Psoas muscle (tissue), 8 donors: ENCODE measurements at places on chromosomes 16 and 17. TPM values are rescaled to one million over a fixed set of nuclear protein-coding genes. Genes with fewer than 3 reads are reported as not detected.

Gene GRIN2A
- 0.62 TPM for total RNA-seq

Gene MEOX1
- 6.5 TPM for total RNA-seq

Gene NTN1
- total RNA-seq: 2.1 TPM

Gene EFCAB13
- 0.68 TPM for total RNA-seq

Gene RPUSD1
- 7.7 TPM for total RNA-seq

Gene MON1B
- total RNA-seq: 13.3 TPM

Gene NEUROD2
- not detected for total RNA-seq

Gene HLF
- total RNA-seq: 4.6 TPM

Gene TAOK2
- 21.1 TPM for total RNA-seq

Gene CDRT15L2
- total RNA-seq: not detected

Gene TMEM132E
- total RNA-seq: not detected

Gene ZFHX3
- 36.9 TPM for total RNA-seq

Gene XAF1
- total RNA-seq: 6.9 TPM
